Hematopoietic multipotent progenitor cell treated with erythropoietin and hydrocortisone succinate and interleukin-3 and kit ligand, for 15 days (in vitro differentiated cells): ENCODE measurements at places on chromosomes 4 and X.

DNA sequence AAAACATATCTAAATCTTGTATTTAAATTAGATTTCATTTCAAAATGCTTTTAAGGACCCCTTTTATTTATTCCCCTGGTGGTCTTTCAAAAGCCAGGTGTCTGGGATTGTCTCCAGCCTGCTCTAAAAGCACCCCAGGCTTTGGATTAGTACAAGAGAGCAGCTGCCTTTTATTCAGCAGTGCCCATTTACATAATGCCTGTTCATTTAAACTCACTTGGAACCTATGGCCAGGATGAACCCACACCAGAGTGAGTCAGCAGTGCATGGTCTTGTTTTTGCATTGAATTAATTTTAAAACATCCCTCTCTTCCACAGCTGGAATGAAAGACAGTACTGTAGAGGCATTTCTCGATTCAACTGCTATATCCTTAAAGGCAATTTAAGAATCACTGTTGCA lies 64.1 kb upstream of the TENM3 start:
- DNase-seq: no peak

DNA sequence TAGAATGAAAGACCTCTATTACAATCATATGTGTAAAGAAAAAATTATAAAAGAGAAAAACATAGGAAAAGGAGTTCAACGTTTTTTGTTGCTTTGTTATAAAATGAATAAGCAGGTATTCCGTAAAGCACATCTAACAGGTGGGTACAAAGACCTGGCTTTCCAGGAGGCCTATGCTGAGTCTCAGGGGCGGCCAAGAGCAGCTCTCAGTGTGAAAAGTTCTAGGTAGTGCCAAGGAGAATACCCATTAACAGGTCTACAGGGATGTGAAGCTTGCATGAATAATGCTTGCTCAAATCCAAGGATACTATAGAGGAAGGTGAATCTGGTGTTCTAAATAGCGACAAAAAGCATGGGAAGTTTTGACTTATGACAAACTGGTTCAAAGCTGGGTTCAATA lies 944.4 kb downstream of the PDHA2 start:
- DNase-seq: no peak

- DNase-seq: no peak
Measured at GRCh38 chr4:76873495-76873894, 24.4 kb downstream of the SOWAHB start.

DNA sequence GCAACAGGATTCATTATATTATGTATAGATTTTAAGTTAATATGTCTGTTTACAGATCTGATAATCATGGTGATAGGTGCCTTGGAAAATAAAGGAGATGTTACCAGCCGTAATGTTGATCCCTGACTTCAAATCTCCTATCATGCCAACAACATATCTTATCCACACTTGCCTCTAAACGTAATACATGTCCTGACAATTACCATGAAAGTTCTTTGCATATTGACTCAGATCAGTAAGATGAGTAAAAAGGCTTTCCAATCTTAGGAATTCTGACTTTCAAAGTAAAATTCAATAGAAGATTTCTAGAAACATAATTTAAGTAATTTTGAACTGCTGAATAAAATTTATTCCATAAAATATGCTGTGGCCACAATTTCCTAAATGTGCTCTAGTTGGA lies 513.3 kb downstream of the ANKRD50 start:
- DNase-seq: no peak

- no peak for DNase-seq
Measured at GRCh38 chr4:36511785-36512184, 230.4 kb downstream of the DTHD1 start.

GRCh38 chr4:183332447-183332846 lies 10.2 kb upstream of the CLDN24 start:
- DNase-seq: no peak

DNA sequence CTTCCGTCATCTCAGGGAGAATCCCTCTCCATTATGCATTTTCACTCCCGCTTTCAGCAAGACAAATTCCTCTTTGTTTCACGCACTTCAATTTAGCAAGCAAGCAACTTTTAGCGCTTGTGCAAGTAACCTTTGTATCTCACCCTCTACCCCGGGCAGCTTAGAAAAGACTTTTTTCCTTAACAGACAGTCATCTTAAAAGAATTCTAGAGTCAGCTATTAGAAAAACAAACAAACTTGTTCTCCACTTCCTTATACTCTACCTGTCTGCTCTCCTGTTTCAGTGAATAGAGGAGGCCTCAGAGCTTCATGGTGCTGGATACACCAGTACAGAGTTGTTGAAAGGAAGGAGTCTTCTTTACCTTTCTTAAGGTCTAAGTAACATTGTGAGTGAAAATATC lies 12.1 kb downstream of the TIGD2 start:
- no peak for DNase-seq

DNA sequence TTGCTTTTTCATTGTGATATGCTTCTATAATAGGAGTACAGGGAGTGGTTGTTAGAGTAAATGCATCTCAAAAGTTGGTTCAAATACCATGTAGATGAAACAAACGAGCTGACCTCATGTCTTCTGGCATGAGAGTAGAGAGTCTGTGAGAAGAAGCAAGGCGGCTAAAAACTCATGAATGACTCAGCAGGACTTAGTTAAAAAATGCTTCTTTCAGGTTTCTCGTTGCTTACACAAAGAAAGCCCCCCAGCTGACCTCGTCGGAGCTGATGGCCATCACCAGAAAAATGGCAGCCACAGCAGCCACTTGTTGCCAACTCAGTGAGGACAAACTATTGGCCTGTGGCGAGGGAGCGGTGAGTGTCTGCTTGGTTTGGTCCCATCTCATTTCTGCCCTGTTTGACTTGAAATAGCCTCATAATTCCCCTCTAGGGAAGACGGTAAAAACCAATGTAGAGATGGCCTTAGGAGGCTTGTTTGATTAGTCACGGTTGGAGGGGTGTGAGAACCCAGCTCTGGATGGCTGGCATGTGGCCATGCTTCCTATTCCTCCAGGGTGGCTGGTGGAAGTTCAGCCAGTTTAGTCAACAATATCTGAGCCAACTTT lies 14.5 kb downstream of the AFP start:
- DNase-seq: no peak

GRCh38 chr4:74088396-74088795 lies 10.6 kb downstream of the CXCL2 start:
- no peak for DNase-seq

GRCh38 chrX:118633530-118633929 lies 93.9 kb upstream of the IL13RA1 start:
- DNase-seq: no peak

DNA sequence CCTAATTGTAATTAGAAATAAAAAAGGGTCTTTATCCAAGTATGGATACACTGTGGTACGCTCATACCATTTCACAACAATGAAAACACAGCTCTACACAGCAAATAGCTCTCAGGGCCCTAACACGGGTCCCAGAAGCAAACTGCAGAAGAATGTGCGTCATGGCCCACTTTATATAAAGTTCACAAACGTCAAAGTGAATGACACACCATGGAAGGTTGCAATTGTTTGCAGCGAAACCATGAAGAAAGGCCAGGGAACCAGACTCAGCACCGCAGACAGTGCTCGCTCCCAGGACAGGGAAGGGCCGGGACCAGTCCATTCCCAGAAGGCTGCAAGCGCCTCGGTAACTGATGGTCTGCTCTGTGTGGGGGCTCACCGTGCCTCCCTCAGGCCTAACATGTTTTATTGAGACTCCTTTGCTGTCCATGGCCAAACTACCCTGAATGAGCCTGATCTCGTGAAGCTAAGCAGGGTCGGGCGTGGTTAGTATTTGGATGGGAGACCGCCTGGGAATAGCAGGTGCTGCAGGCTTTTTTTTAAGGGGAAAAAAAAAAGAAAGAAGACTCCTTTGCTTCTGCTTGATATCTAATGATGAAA lies 47.8 kb downstream of the ACOX3 start:
- DNase-seq: no peak
